ENCODE measurements at places on chromosomes 4 and X.
A peak's percentile ranks its signal among the peaks of the same experiment; 100 is the strongest.

GRCh38 chr4:102717448-102718092, 43.2 kb downstream of the MANBA start:
- DNase-seq, result no peak

DNA sequence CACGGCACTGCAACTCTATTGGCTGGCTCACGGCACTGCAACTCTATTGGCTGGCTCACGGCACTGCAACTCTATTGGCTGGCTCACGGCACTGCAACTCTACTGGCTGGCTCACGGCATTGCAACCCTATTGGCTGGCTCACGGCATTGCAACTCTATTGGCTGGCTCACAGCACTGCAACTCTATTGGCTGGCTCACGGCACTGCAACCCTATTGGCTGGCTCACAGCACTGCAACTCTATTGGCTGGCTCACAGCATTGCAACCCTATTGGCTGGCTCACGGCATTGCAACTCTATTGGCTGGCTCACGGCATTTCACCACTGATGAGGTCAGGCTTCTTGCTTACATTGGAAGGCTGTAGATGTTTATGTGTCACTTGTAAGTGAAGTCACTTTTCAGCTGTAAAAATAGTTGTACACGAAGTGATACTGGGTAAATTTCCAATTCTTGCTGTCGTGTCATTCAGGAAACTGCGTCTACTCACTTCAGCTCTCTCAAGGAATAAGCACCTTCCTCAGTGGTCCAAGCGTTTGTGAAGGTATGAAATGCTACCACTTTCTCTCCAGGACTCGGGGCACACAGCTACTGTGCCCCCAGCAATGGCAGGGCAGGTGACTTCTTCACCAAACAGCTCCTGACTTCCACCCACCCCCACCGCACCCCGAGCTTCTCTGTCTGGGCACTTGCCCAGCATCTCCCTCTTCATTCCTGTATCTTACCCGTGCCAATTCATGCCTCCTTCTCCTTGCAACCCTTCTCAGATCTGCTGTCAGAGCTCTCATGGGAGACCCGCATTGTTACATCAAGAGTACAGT, 141.3 kb downstream of the AFAP1 start:
- no peak for DNase-seq

DNA sequence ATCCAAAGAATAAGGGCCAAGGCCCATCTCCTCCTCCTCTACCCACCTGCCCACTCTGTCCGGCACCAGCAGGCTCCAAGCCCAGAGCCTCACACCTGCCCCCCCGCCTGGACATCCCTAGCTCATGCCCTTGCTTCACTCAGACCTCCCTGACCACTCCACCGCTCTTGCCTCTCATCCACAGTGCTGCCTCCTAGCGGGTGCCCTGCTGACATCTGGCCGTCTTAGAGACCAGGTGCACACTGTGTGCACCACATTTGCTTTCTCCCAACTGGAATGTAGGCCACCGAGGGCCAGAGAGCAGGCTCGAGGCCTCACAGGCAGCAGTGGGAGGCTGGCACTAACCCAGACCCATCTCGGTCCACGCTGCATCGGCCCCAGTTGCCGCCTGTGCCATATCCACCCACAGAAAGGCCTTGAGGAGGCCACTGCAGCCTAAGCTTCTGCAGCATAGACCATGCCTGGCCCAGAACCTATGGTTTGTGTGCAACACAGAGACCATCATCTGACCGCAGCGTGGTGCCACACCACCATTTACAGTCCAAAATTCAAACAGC, 13.5 kb downstream of the LETM1 start:
- no peak for DNase-seq

GRCh38 chr4:118367361-118367760, 14.6 kb upstream of the PRSS12 start:
- no peak for DNase-seq

DNA sequence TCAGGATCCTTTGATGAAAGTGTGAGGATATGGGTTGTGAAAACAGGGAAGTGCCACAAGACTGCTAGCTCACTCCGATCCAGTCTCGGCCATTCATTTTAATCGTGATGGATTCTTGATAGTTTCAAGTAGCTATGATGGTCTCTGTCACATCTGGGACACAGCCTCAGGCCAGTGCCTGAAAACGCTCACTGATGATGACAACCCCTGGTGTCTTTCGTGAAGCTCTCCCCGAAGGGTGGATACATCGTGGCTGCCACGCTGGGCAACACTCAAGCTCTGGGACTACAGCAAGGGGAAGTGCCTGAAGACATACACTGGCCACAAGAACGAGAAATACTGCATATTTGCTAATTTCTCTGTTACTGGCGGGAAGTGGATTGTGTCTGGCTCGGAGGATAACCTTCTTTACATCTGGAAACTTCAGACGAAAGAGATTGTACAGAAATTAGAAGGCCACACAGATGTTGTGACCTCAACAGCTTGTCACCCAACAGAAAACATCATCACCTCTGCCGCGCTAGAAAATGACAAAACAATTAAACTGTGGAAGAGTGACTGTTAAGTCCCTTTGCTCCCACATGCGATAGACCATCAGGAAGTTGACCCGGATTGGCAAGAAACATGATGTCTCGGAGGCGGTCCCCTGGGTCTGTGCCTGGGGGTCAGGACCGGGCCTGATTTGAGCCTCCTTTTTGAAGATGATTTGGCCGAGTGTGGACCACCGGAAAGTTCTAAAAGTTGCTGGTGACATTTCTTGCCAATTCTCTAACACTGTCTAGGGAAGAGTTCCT, 22.2 kb downstream of the LIAS start:
- DNase-seq, result no peak

GRCh38 chr4:121951521-121952110, at the start of gene TRPC3:
Gene TRPC3, minus strand, starts transcription at chr4:121952060. Its CDS starts 380 bp downstream, at chr4:121951680.
- DNase-seq, result no peak

- DNase-seq, result no peak
Observed at GRCh38 chrX:39705290-39705689, 392.5 kb downstream of the BCOR start.

- no peak for DNase-seq
Observed at GRCh38 chr4:87188048-87188447, 32.4 kb downstream of the KLHL8 start.

- no peak for DNase-seq
Observed at GRCh38 chr4:123603165-123603564, 206.6 kb downstream of the SPRY1 start.

DNA sequence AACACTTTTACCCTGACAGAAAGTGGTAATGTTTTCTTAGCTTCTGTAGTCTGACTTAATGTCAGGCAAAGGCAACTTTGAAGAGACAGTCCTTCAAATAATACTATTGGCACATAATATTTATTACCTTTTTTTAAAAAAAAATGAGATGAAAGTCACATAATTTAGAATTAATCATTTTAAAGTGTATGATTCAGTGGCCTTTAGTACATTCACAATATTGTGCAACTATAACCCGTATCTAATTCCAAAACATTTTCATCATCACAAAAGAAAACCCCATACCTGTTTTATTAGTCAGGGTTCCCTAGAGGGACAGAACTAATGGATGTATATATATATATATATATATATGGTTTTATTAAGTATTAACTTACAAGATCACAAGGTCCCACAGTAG, 94.8 kb upstream of the TEX13A start:
- no peak for DNase-seq

- peak; percentile 30 for DNase-seq
Observed at GRCh38 chr4:156053174-156053573, 99.5 kb upstream of the CTSO start.

GRCh38 chr4:37769391-37769989, 57.0 kb upstream of the PGM2 start:
- DNase-seq, result no peak
